ENCODE measurements at places on chromosomes 4 and X. TPM values are rescaled to one million over a fixed set of nuclear protein-coding genes. Genes with fewer than 3 reads are reported as not detected.

CMC4 gene
- total RNA-seq: 16.4 TPM

KLHL15 gene
- 19.7 TPM for total RNA-seq

AKAP14 gene
- total RNA-seq: not detected

HGFAC gene
- total RNA-seq: 0.32 TPM

F11 gene
- not detected for total RNA-seq

UNC5C gene
- 2.5 TPM for total RNA-seq

CACNA1F gene
- not detected for total RNA-seq

MAGEA10 gene
- total RNA-seq: not detected

BTC gene
- 2.8 TPM for total RNA-seq

HTN3 gene
- total RNA-seq: not detected

DCAF12L1 gene
- not detected for total RNA-seq

SAGE1 gene
- total RNA-seq: not detected

SPINK2 gene
- not detected for total RNA-seq

ASB12 gene
- total RNA-seq: 0.13 TPM

MPP1 gene
- 18.6 TPM for total RNA-seq

KIT gene
- total RNA-seq: 3.6 TPM

NEUROG2 gene
- not detected for total RNA-seq

GCNA gene
- total RNA-seq: 2.6 TPM

Measured in articular chondrocyte of knee joint (primary cell).